AG08395 (cell line): ENCODE measurements at places on chromosomes 7 and 10.

DNA sequence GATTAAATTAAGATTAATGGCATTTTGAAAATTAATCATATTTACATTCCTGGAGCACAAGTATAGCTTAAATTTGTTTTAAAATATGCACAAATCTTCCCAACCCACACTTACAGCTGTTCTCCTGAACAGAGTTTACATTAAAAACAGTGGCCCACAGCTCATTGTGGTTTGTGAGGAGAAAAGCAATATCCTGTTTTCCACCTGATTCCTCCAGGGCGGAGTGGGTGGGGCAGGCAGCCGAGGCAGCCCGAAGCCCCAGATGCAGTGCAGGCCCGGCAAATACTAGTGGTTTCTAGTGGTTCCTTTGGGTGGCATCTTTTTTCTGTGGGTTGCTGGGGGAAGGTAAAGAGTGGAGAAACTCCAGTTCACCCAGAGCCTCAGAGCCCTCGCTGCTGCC lies 280.8 kb downstream of the ARHGAP12 start:
- no peak for DNase-seq

DNA sequence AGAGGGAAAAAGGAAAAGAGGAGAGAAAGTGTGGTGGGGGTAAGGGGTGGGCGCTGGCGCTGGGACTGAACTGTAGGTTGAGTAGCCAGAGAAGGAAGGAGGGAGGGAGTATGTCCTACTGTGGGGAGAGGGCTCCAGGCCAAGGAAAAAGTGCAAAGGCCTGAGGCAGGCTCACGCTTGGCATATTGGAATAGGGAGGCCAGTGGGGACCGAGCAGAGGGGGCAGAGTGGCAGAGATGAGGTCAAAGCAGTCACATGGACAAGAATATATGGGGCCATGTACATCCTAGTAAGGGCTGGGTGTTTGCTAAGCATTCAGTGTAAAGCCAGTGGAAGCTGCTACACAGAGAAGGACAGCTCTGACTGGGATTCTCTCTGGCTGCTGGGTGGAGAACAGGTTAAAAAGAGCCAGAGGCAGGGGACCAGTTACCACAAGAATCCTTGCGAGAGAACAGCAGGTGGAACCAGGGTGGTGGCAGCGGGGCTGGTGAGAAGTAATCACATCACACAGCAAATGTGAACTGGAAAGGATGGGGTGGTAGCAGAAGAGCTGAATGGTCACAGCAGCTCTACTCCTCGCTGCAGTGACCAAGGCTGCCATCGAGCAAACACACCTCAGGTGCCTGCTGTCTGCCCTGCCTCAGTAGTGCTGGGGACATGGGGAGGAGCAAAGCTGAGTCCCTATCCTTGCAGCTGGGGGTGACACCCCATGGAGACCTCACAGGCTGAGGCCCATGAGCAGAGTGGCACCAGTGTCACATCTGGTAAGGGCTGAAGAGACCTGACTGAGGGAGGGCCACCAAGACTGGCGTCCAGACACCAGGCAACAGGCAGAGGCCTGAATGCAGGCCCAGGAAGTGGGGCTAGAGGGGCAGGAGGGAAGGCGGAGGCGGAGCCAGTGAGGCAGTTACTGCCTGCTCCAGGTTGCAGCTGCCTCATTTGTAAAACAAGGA lies 39.5 kb downstream of the FAM53B start:
- DNase-seq = no peak

DNA sequence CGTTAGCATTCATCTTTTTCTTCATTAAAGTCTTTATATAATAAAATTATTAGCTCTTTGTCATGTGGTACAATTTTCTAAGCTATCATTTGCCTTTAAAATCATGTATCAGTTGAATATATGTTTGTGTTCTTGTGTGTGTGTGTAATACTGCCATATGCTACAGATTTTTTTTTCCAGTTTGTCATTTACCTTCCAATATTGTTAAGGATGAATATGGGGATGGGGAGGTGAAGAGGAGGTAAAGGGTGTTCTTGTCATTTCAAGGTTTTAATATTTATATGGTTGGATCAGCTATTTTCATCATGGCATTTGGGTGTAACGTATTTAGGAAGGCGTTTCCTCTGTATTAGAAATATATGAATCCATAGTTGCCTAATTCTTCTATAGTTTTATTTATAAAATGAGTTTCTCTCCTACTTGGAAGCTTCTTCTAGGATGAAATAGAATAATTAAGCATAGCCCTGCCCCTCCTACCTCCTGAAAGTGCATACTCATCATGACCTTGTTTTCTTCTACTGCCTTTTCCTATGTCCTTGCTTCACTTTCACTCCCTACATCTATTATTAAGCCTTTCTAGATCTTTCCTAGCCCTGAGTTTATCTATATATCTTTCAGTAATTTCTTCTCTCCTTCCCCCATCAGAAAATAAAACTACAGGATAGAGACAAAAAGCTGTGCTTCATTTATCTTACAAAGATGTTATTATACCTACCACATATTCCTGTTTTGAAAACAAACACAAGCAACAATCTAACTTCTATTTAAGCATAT lies 25.1 kb downstream of the RAB18 start:
- no peak for DNase-seq

DNA sequence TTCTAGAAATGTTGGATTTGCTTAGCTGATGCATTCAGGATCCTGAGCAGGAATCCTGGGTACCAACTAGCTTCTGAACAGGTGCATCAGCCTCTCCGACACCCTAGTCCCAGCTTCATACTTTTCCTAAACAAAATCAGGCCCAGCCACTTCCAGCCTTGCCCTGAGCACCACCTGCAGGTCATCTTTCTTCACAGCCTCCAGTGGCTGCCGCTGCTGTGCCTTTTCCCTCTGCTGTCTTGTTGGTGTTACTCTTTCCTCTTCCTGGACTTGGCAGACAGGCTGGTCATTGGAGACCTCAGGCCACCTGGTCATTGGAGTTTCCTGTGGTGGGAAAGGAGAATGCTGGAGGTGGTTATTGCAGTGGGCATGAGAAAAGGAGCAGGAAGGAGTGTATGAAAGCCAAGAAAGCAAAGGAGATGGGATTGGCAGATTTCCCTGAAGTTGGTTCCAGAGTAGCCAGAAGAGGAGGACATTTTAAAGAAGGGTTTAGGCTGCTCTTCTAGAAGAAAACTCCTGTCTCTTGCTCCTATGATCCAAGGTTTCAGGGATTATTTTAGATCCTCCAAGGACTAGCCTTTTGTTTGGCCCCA lies 48.2 kb upstream of the NFKB2 start:
- peak; percentile 23 for DNase-seq

GRCh38 chr10:12299222-12299965 lies 50.0 kb upstream of the CAMK1D start:
- DNase-seq = no peak

DNA sequence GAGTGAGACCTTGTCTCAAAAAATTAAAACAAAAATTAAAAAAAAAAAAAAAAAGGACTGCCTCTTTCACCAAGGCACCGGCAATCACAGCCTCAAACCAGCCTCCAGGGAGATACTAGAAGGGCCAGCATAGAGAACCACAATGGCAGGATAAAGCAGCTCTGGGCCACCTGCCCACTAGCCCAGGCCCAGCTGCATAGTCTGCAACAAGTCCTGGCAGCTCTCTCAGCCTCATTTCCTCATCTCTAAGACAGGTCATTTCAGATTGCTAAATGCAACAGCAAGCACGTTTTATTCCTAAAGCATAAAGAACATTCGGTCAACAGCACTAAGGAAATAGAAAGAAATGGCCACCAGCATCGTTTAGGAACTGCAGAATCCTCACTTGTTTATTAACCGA lies 28.8 kb downstream of the XPNPEP1 start:
- peak; percentile 54 for DNase-seq

- no peak for DNase-seq
Measured at GRCh38 chr7:151410405-151411390, 860 bp upstream of the WDR86 start.

GRCh38 chr10:12509016-12509793 lies 159.9 kb downstream of the CAMK1D start:
- no peak for DNase-seq

GRCh38 chr7:95672434-95672833 lies 76.1 kb upstream of the PDK4 start:
- DNase-seq = no peak

DNA sequence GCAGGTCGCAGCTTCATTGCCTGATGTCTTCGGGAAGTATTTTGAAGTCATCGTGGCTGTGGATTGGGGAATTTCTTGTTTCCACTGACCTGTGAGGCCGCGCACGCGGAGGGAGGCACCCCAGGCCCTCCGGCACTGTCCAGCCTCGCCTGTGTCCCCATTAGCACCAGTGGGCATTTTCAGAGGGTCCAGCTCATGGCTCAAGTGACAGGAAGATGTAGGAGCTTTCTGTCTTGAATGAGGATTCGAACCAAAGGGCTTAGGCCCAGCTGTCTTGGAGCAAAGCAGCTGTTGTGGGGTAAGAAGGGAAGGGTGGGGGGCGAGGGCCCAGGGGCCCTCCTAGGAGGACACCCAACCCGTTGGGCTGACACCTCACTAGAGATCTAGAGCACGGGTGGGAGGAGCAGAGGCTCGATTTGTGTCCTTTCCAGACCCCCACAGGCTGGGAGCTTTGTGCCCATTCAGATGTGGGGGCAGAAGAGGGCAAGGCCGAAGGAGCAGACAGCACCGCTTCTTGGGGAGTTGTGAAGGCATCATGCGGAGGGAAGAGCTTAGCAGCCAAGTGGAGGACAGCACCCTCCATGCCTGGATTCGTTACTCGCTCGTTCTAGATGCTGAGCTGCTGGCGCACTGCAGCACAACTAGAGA lies 914 bp downstream of the ZNF37A start:
- DNase-seq = peak; percentile 2

DNA sequence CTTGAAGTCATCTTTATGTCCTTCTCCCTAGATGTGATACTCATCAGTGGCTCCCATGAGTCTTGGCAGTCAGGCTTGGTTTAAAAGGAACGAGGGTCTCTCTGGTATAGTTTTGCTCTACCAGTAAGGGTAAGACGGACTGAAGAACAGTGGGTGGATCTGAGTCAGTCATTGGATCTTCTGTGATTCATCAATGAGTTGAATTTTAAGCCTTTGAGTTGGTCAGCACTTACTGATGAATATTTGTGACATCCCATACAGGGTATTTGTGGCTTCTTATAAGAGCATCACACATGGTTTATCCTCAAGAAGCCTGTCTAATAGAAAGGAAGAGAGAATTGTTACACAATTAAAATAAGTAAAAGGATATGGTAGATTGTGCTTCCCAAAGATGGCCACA lies 87.3 kb upstream of the NAMPT start:
- DNase-seq = no peak

- peak; percentile 40 for DNase-seq
Measured at GRCh38 chr10:72694476-72695369, 2.8 kb downstream of the MCU start.

GRCh38 chr10:64059884-64060283 lies 538.7 kb downstream of the REEP3 start:
- no peak for DNase-seq

GRCh38 chr7:12601302-12601869 lies 30.9 kb downstream of the SCIN start:
- DNase-seq = no peak

GRCh38 chr7:122307228-122307621 lies 2.7 kb upstream of the FEZF1 start:
- DNase-seq = no peak

GRCh38 chr10:44402465-44403195 lies 17.7 kb upstream of the CXCL12 start:
- DNase-seq = no peak

DNA sequence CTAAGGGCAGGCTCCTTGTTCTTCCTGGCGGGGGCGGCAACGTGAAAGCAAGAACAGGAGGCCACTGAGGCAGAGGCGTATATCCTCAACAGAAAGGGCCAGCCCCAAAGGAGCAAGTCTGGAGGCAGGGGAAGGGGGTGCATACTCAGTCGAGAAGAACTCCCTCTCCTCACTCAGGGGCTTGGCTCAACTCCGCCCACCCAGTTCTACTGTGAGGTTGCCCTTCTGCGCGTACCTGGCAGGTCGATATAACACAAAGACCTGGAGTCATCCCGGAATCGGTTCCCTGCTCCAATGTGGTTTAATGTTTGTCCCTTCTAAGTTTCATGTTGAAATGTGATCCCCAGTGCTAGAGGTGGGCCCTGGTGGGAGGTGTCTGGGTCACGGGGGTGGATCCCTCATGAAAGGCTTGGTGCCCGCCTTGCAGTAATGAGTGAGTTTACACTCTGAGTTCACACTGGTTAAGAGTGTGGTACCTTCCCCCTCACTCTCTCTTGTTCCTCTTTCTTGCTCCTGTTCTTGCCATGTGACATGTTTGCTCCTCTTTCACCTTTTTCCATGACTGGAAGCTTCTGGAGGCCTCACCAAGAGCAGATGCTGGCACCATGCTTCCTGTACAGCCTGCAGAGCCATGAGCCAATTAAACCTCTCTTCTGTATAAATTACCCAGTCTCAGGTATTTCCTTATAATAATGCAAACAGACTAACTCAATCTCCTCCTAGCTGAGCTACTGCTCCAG lies 32.6 kb downstream of the GSDME start:
- DNase-seq = no peak

- no peak for DNase-seq
Measured at GRCh38 chr7:136062625-136063325, 85.6 kb upstream of the MTPN start.

DNA sequence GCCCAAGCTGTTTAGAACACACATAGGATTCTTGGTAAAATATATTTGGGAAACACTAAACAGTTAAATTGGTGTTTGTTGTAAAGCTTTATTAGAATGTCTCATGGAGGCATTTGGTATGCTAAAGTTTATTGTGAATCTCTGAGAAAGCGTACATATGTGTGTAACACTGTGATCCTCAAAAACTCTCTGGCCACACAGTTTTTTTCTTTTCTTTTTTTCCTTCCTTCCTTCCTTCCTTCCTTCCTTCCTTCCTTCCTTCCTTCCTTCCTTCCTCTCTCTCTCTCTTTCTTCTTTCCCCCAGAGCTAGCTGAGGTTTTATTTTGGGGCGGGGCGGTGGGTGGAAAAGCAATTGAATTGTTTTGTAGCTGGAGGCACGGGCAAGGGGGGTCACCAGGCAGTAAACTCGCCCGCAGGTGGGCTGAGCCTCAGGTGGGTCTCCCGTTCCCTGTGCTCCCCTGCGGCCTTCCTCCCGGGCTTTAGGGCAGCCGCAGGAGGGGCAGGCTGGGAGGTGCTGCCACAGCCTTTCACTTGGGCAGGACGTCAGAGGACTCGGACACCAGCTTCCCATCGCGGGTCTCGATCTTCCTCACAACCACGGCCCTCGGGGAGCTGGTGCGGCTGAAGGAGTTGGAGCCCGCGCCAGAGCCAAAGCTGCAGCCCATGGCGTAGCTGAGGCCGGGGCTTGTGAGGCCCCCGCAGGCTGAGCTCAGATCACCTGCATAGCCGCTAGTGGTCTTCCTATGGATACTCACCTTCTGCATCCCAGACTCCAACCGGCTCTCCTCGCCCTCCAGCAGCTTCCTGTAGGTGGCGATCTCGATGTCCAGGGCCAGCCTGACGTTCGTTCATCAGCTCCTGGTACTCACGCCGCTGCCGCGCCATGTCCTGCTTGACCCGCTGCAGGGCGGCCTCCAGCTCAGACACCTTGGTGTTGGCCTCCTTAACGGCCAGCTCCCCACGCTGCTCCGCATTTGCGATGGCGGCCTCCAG lies 459.0 kb downstream of the GATA3 start:
- DNase-seq = no peak

GRCh38 chr10:68086910-68087684 lies 12.0 kb upstream of the HERC4 start:
- no peak for DNase-seq

GRCh38 chr7:1121886-1122831 lies 34.2 kb downstream of the GPER1 start:
- DNase-seq = no peak
